Cardiac atrium fibroblast (primary cell): ENCODE measurements at places on chromosomes 3 and 15. TPM values are rescaled to one million over a fixed set of nuclear protein-coding genes. Genes with fewer than 3 reads are reported as not detected.

The BTD gene
- 19.0 and 35.3 TPM in 2 replicates for total RNA-seq

The CLRN1 gene
- total RNA-seq, result not detected in 2 replicates

The ZNF80 gene
- total RNA-seq, result not detected in 2 replicates

The MNS1 gene
- total RNA-seq, result 0.72 and 2.8 TPM in 2 replicates

The SCG5 gene
- total RNA-seq, result 2.6 and 3.2 TPM in 2 replicates

The FBXO40 gene
- not detected in 2 replicates for total RNA-seq

The ZKSCAN7 gene
- total RNA-seq, result 5.8 and 7.0 TPM in 2 replicates

The HRH1 gene
- 4.9 and 8.6 TPM in 2 replicates for total RNA-seq

The PLA1A gene
- total RNA-seq, result not detected in 2 replicates

The TIMP4 gene
- 15.1 and 17.1 TPM in 2 replicates for total RNA-seq

The GABRG3 gene
- total RNA-seq, result not detected in 2 replicates

The RBPMS2 gene
- total RNA-seq, result under 0.01 TPM in 1 of 2 replicates, not detected in the other

The PRR20G gene
- total RNA-seq, result not detected in 2 replicates

The FRMD4B gene
- total RNA-seq, result 0.90 and 3.1 TPM in 2 replicates

The CYB561D2 gene
- total RNA-seq, result 23.1 and 44.6 TPM in 2 replicates

The SLC6A1 gene
- total RNA-seq, result not detected in 2 replicates

The NANOGP8 gene
- total RNA-seq, result not detected in 2 replicates

The GPR171 gene
- not detected in 2 replicates for total RNA-seq

The CYP1A2 gene
- not detected in 2 replicates for total RNA-seq

The ZDHHC19 gene
- not detected in 2 replicates for total RNA-seq

The MYRIP gene
- total RNA-seq, result 0.54 and 0.65 TPM in 2 replicates

The GRK7 gene
- not detected in 2 replicates for total RNA-seq
